Activated T-helper 17 cell treated with anti-CD3 and anti-CD28 coated beads, Interleukin-2, amount 50 U/mL, for 72 hours (primary cell): ENCODE measurements at places on chromosomes 3 and 15. TPM values are rescaled to one million over a fixed set of nuclear protein-coding genes. Genes with fewer than 3 reads are reported as not detected.
A peak's percentile ranks its signal among the peaks of the same experiment; 100 is the strongest.

DNA sequence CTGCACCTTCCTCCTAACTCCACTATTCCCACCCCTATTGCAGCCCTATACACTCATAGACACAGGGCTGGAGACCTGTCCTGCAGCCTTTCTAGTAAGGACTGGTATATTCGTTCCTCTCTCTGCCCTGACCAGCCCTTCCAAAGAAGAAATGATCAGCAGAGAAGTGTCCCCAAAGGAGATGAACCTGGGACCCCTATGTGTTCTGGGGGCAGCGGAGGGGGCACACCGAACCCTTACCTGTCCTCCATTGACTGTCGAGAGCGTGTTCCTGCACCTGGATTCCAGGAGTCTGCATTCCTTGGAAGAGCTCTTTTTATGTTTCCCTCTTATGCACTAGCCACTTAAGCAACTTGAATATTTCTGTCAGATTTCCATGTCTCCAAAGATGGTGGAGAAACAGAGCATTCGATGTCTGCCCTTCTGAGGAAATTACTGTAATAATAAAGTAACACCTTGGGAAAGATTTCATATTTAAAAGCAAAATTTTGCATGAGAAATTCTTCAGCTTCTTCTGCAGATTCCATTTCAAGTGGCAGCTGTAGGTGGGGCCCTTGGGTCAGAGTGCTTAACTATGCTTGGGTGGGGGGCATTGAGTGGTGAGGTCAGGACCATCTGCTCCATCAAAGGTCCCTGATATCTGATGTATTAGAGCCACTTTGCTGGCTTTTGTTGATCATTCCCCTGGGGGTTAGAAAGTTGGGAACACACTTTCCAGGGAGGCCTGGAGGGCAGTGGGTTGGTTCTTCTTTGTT, 6.3 kb downstream of the EPHB1 start:
- ATAC-seq: no peak

DNA sequence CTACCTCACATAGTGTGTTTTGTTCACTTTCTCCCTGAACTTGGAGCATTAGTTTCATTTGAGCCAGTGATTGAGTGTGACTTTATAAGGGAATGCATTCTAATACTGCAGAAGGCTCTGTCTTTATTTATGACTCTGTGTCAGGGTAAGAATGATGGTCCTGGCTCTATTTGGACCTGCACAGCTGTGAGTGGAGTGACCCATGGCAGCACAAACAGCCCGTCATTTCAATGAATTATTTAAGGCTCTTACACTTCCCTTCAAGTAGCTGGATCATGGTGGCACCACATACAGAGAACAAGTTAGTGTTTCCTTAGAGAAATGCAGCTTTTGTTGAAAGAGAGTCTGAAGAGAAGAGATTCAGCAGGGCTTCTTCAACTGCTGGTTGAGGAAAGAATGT, 16.4 kb downstream of the TMEM108 start:
- ATAC-seq: no peak

- ATAC-seq: no peak
Observed at GRCh38 chr3:10529809-10530208, 24.4 kb upstream of the ATP2B2 start.

DNA sequence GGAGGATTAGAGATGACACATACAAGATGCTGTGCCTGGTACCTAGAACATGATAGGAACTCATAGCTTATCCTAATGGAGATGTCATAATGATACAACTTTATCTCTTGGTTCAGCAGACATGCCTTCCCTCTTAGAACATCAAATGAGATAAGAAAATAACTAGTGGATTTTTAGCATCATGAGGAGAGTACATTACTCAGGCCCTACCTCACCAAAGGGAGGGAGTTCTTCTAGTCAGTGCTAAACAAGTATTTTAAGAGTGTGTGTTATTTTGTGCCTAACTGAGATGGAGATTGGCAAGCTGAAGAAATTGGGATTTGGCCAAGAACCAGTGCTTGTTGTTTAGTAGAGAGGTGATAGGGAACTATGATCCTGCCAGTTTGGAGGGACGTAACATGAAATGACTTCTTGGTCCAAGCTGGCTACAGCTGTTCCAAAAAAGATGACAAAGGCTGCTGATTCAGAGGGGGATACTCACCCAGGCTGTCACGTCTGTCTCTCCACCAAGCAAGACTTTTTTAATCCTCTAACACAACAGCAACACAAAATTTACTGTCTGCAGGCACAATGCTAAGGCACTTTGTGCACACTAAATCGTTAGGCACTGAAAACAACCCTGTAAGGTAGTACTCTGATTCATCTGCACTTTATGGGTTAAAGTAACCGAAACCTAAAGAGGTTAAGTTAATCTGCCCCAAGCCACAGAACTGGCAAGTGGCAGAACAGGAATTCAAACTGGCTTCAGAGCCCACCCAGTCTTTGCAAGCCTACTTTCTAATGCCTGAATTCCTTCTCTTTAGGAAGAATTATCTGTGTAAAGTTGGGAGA, 126.5 kb downstream of the CMSS1 start:
- no peak for ATAC-seq

GRCh38 chr3:113696658-113697499, 437 bp upstream of the USF3 start:
- ATAC-seq: peak; percentile 94

DNA sequence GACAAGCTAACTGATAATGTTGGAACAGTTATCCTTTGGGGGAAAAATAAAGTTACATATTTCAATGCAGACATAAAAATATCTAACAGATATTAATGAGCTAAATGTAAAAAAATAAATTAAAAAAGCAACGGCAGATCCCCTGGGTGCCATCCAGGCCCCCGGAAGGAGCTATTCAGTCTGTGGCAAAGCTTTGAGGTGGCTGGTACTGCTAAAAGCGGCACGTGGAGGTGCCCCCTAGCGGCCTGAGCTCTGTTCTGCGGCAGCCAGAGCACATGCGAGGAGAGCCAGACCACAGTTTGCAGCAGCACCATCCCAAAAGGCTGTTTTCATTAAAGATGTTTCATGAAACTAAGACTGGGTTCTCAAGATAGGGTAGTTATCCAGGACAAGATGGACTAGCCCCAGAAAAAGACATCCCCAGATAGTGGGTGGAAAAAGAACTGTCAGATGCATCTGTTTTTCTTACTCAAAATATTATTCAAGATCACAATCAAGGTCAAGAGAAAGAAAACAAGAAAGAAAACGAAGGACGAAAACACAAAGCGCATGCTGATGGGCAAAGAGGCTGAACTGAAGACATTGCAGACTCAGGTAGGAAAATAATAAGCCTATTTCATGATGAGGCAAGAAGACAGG, 18.7 kb downstream of the AP3S2 start:
- peak; percentile 100 for ATAC-seq

DNA sequence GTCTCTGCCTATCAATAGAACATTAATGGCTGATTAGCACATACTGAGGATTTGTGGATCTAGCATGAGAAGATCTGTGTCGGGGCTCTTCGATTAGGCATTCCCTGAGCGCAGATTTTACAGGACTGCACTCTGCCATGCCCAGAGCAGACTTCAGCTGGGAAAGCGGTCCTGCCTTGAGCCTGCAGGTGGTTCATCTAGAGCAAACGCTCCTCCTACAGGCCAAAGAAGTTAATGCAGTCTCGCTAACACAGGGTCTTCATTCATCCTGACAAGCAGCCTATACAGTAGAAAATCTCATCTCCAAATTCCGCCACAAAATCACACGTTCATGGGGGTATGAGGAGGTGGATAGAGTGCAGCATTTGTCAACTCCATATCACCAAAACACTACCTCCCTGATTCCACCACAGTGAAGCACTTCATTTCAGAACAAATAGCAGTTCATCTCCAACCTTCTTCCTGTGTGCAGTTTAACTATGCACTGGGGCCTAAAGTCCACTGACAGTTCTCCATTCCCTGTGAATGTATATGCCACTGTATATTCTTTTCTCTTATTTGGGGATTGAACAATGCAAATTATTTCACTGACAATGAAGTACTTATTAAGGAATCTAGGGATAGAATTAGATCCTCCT, 405.8 kb downstream of the IGSF11 start:
- ATAC-seq: peak; percentile 38

DNA sequence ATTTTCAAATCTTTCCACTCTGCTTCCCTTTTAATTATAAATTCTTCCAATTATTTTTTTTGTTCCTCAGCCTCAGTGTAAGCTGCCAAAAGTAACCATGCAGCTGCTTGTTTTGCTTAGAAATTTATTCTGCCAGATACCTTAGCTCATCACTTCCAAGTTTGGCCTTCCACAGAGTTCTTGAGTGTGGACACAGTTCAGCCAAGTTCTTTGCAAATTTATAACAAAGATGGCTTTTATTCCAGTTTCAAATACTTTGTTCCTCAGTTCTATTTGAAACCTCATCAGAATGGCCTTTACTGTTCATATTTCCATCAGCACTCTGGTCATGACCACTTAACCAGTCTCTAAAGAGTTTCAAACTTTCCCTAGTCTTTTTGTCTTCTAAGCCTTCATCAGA, 10.3 kb downstream of the RTP1 start:
- ATAC-seq: no peak

DNA sequence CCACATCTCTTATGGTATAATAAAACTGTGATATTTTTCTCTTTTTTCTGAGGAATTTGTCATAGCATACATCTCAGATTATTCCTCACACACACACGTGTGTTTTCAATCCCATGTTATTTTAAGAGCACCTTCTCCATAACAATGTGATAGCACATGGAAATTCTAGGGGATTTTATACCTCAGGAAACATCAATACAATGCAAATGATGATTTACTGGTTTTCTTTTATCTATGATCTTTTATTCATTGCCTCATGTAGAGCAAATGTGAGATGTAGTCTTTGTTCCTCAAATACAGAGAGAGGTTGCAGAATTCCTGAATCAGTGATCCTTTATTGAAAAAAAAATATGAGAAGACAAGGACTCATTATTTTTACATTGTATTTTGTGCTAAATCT, 128.3 kb upstream of the ROBO1 start:
- ATAC-seq: no peak

GRCh38 chr15:44261007-44261706, 27.4 kb upstream of the GOLM2 start:
- no peak for ATAC-seq

GRCh38 chr3:95088464-95088863, 1025.6 kb downstream of the NSUN3 start:
- ATAC-seq: no peak

DNA sequence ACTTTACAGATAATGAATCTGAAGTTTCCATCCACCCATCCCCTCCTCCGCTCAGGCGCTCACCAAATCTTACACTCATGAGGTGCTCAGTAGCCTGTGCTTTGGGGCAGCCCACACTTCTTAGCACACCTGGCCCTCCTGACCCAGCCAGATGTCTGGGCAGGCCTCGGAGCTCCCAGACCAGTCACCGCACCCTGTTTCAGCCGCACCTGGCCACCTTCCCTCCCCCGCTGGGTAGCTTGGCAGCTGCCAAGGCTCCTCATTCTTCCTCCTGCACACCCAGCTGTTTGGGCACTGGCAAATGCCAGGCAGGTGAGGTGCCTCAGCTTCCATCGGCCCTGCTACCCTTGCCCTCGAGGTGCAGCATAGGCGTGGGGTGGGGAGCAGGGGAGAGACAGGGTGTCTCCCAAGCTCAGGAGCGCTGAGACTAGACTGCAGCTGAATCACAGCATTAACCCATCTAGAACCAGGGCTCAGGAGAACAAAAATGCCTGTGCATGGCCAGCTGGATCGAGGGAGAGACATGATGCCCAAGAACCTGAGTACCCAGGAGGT, 45.8 kb downstream of the CDC25A start:
- ATAC-seq: no peak

GRCh38 chr3:58074116-58074715, 66.0 kb downstream of the FLNB start:
- no peak for ATAC-seq

PROK2 gene
- total RNA-seq: 0.61 TPM

DNASE1L3 gene
- total RNA-seq: not detected

FES gene
- total RNA-seq: 98.5 TPM

LDHAL6B gene
- total RNA-seq: not detected

MBD4 gene
- total RNA-seq: 38.4 TPM
